ENCODE measurements at places on chromosomes 4 and X.

DNA sequence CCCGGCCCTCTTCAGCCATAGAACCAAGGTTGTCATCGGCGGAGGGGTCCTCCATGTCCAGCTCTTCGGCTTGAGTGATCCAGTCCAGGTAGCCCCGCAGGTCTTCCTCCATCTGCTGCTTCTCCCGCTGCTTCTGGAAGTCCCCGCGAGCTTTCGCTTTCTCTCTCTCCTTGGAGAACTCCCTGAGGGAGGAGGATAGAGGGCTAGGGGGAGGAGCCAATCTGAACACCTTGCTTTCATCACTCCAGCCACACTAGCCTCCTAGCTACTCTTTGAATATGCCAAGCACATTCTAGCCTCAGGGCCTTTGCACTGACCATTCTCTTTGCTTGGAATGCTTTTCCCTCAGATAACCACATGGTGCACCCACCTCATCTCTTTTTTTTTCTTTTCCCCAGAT lies 6.2 kb downstream of the CACNA1F start:
- DNase-seq: no peak

GRCh38 chrX:135383249-135383648 lies 38.5 kb upstream of the SMIM10L2A start:
- no peak for DNase-seq

DNA sequence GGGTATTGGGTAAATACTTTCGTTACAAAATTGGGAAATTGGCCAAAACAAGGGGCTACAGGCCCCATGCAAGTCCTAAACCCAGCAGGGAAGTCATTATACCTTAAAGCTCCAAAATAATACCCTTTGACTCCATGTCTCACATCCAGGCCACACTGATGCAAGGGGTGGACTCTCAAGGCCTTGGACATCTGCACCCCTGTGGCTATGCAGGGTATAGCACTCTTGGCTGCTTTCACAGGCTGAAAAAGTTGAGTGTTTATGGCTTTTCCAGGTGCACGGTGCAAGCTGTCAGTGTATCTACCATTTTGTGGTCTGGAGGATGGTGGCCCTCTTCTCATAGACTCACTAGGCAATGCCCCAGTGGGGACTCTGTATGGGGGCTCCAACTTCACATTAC lies 326.5 kb downstream of the TEX13C start:
- no peak for DNase-seq

DNA sequence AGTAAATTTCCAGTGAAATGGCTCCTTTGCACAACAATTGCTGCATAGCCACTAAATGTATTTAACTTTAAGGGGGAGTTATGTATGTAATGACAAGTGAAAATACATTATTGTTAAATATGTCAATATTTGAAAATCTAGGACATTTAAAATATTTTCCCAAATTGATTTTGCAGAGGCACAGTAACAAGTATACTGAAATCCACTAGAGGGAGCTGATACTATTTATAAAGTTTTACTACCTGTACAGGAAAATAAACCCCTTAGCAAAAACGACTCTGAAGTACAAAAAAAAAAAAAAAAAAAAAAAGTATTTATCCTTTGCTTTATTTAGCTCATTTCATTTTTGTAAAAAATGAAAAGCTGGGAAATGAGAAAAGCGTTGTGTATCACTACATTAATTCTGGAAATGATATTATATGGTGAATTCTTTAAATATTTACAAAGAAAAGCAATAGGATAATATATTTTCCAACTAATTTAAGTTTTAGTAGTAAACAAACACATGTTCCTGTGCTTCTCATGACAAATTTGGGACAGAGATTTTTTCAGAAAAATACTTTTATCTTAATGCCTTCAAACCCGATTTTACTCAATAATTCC lies 727.7 kb downstream of the DMD start:
- DNase-seq: no peak

DNA sequence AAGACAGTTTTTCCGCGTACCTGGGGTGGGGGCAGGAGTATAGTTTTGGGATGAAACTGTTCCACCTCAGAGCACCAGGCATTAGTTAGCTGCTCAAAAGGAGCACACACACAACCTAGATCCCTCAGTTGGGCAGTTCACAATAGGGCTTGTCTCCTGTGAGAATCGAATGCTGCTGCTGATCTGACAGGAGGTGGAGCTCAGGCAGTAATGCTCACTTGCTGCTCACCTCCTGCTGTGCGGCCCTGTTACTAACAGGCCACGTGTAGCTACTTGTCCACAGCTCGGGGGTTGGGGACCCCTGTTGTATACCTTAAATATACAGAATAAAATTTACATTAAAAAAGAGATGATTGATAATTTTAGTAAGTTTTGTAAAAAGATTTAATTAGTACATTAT lies 191.5 kb downstream of the SLC7A11 start:
- DNase-seq: no peak

GRCh38 chrX:13074297-13075262 lies 30.2 kb upstream of the FAM9C start:
- DNase-seq: no peak

GRCh38 chr4:123114915-123115756 lies 192.7 kb upstream of the NUDT6 start:
- DNase-seq: no peak

- no peak for DNase-seq
Measured at GRCh38 chrX:41184312-41184711, 99.1 kb downstream of the USP9X start.

- DNase-seq: no peak
Measured at GRCh38 chr4:102153391-102153790, 191.9 kb downstream of the SLC39A8 start.

GRCh38 chr4:101307899-101308298 lies 39.4 kb downstream of the PPP3CA start:
- DNase-seq: no peak

GRCh38 chr4:179110356-179110755 lies 1668.1 kb upstream of the AGA start:
- DNase-seq: peak; percentile 22

DNA sequence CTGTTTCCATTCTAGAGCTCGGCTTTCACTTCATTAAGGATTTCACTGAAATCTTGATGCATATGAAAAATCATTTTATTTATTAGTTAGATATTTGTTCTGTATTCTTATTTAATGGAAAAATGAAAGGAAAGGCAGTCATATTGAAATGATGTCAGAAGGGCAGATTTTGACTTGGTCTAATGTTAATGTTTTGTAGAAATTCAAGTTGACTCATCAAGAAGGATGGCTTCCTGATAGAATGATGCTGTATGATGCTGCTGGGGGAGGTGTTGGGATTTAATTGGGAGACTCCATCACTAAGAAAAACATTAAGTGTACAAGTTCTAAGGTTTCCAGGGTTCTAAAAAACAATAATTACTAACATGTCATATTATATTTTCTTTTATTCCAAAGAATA lies 204.8 kb downstream of the PDGFC start:
- DNase-seq: no peak

DNA sequence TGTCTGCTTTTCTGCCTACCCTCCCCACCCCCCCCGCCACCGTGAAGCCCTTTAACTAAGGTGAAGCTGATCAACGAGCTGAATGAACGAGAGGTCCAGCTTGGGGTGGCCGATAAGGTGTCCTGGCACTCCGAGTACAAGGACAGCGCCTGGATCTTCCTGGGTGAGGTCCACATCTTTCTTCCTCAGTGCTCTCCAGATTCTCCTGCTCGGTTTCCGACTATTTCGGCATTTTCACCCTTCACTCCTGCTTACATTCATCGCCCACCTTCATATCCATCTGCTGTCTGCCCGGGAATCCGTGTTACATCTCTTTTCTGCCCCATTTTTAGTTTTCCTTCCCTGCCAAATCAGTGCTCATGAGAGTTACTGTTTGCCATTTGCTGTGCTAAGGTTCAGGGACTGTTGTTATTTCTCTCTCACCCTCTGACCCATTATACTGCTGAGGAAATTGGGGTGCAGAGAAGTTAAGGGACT lies 459 bp downstream of the RBMX2 start:
- DNase-seq: no peak

DNA sequence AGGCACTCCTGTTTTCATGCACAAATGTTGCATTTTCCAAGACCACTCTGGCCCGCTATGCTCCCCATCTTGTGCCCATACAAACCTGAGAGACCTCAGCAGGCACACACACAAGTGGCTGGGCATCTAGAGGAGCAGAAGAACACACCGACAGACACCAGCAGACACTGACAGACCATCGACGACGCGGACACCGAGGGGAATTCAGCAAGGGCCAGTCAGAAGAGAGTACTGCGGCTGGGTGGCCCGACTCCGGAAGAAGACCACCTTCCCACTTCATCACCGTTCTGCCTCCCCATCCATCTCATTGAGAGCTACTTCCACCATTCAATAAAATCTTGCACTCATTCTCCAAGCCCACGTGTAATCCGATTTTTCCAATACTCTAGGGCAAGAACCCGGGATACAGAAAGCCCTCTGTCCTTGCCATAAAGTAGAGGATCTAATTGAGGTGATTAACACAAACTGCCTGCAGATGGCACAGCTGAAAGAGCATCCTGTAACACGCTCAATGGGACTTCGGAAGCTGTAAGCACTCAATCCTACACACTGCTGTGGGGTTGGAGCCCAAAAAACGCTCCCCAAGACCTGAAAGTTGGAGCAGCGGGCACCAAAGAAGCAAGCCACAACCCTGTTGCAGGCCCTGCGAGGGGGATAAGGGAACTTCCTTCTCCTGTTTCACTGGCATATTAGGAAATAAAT lies 780.9 kb downstream of the ARAP2 start:
- DNase-seq: no peak

- no peak for DNase-seq
Measured at GRCh38 chrX:128759745-128760144, 707.5 kb upstream of the ACTRT1 start.

DNA sequence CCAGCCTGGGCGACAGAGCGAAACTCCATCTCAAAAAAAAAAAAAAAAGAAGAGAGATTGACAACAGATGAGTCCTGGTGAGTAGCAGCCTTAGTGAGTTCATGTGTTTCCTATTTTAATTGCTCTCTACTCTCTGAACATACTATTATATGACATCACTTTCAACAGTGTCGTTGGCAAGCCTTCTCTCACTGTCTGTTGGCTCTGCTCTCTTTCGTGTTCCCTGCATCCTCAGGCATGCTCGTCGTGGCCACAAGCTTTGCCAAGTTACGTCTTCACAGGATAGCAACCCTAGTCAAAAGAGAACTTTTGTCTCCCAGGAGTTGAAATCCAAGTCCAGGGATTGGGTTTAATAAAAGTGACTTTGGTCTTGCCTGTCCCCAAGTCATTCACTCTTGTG lies 117.1 kb upstream of the EGFL6 start:
- DNase-seq: no peak

DNA sequence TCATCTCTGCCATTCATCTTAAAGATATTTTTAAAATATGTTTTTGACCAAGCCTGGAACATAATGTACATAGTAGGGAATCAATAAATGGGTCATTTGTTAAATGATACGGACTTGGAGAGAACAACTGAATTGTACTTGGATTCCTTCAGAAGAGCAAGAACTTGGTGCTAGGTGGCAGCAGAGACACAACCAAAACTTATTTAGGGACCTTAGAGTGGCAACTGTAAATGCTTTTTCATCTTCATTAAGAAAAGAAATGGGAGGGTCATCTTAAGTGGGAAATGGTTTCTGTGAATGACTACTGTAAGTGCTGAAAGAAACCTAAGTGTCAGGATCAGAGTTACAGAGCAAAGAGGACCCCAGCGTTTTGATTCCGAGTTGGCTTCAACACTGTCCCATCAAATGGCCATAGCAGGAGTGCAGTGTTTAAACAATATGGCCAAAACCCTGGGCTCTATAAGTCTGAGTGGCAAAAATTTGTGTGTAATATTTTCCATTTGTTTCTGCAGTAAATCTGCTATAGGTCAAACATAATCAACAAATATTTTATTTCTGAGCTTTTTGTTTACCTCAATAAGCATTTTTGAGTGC lies 213.6 kb downstream of the PALLD start:
- DNase-seq: peak; percentile 30

DNA sequence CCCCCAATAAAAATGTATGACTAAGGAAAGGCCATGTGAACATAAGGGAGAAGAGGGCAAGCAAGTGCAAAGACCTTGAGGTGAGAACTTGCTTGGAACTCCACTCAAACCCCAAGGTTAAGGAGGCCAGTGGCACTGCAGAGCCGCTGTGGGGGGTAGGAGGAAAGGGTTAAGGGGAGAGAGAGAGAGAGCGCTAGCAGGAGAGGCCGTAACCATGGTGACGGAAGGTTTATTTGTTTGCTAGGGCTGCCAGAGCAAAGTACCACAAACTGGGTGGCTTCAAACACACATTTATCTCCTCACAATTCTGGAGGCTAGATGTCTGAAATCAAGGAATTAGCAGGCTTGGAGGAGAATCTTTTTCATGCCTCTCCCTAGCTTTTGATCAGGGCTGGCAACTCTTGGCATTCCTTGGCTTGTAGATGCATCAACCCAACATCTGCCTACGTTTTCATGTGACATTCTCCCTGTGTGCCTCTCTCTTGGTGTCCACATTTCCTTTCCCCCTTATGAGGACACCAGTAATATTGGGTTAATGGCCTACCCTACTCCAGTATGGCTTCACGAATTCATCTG lies 35.2 kb downstream of the SMIM20 start:
- no peak for DNase-seq

- no peak for DNase-seq
Measured at GRCh38 chr4:185445209-185445608, 19.4 kb upstream of the UFSP2 start.

DNA sequence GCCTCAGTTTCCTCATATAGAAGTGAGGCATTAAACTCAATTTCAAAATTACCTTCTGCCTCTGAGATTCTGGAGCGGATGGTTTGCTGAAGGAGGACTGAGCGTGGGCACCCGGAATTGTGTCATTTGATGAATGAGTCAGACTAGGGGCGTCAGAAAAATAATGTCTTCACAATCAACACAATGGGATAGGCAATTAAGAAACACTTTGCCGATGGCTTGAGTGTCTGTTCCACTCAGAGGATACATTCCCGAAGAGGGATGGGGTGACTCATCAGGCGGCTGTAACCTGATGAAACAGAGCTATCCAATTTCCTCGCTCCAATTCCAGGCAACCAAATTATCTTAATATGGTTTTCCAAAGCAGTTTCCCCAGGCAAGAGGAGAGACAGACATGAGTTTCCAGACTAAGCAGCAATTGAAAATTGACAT lies 1.2 kb upstream of the CHRNA9 start:
- peak; percentile 82 for DNase-seq

DNA sequence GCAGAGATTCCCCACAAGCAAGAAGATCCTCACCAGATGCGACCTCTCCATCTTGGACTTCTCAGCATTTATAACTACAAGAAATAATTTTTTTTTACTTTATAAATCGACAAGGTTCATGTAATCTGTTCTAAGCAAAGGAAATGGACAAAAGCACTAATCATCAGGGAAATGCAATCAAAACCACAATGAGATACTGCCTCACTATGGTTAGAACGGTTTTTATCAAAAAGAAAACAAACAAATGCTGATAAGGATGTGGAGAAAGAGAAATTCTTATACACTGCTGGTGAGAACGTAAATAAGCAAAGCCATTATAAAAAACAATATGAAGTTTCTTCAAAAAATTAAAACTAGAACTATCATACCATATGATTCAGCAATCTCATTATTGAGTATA lies 1382.6 kb downstream of the ARAP2 start:
- no peak for DNase-seq

- no peak for DNase-seq
Measured at GRCh38 chr4:151324124-151324751, 1.2 kb downstream of the SH3D19 start.

GRCh38 chrX:30593440-30594200 lies 16.1 kb upstream of the TASL start:
- DNase-seq: no peak

- DNase-seq: no peak
Measured at GRCh38 chrX:67094061-67094460, 449.8 kb upstream of the AR start.

GRCh38 chrX:24464498-24464835 lies 619 bp upstream of the PDK3 start:
- no peak for DNase-seq

- DNase-seq: peak; percentile 15
Measured at GRCh38 chr4:12729384-12729783, 754.8 kb downstream of the RAB28 start.
